IPS-NIHi11 (cell line): ENCODE measurements at places on chromosomes 7 and 10.

DNA sequence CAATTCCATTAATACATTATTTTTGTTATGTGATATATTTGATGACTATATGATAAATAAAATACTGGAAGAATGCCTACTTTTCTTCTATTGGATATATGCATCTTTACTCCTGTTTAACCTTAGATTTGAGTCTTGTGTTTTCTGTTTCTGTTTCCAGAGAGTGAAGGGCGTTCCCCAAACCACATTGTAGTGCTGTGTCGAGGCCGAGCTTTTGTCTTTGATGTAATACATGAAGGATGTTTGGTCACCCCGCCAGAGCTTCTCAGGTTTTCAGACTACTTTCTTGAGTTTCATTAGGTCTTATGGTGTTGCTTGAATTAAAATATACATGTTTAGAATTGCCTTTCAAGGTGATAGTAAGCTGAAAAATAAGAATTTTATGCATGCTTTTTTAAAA lies 23.8 kb downstream of the CROT start:
- DNase-seq: no peak

DNA sequence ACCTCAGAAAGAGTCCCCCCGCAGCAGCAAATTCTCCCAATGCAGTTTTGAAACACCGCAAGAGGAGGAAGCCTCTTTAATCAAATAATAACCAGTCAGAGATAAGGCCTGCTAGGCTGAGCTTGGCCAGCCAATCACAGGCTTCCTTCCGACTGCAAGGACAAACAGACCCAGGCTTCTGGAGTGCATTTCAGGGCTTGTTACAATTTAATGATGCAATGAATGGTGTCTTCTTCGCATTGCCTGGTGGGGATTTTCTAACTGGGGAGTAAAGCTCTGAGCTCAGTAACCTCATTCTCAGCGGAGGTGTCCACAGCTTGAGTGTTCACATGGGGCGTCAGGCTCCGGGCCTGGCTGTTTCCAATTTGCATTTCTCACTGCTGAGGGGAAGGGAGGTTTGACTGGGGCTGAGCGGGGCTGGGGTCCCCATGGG lies 31.8 kb upstream of the GPAM start:
- no peak for DNase-seq

- DNase-seq: no peak
Measured at GRCh38 chr7:16210171-16210570, 211.2 kb downstream of the CRPPA start.

DNA sequence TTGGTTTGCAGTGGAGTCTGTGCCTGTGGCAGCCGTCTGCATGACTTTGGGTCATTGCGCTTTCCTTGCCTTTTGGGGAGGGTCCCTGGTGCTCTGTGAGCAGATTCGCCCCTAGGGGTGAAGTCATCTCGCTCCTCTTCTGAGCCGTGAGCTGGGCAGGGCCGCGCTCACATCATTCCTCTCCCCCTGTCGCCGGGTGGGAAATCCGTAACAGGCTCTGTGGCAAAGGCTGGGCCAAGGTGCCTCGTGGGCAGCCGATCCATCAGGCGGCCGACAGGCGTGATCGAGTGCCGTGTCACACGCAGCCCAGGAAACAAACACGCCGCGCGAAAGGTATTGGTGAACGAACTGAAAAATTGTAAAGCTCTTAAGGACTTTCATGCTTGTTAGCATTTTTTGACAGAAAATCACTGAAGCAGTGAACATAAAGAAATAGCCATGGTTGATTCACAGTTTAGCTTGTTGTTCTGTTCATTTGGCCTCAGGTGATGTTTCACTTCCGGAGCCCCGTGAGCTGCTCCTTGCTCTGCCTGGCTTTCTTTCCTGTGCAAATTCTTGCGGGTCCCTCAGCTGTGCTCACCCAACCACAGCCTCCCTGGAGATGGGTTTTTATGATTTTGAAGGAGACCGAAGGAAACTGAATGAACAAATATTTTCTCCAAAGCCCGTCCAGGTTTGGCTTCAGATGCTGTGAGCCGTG lies 122.1 kb downstream of the NKX6-2 start:
- no peak for DNase-seq

GRCh38 chr7:41205600-41205999 lies 497.3 kb downstream of the INHBA start:
- DNase-seq: no peak

DNA sequence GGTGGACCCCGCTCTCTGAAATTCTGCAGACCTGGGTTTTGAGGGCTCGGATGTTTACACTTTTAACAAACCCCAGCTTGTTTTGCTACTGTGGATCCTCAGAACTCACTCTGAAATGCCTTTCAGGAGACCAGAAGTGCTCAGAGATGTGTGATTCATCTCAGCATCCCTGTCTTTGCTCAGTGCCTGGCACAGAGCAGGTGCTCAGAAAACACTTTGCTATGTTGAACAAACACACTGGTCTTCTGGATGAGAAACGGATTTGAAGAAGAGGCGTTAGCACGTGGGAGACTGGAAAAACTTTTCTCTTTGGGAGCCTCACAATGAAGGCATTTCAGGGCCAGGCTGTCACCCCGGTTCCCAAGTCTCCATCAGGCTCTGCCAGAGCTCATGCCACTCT lies 53.3 kb downstream of the SH3PXD2A start:
- DNase-seq: no peak

GRCh38 chr7:127858091-127858914 lies 172.9 kb downstream of the LRRC4 start:
- no peak for DNase-seq

- no peak for DNase-seq
Measured at GRCh38 chr7:104972500-104972899, 41.5 kb upstream of the KMT2E start.

GRCh38 chr7:103912891-103913605 lies 76.4 kb downstream of the RELN start:
- no peak for DNase-seq

DNA sequence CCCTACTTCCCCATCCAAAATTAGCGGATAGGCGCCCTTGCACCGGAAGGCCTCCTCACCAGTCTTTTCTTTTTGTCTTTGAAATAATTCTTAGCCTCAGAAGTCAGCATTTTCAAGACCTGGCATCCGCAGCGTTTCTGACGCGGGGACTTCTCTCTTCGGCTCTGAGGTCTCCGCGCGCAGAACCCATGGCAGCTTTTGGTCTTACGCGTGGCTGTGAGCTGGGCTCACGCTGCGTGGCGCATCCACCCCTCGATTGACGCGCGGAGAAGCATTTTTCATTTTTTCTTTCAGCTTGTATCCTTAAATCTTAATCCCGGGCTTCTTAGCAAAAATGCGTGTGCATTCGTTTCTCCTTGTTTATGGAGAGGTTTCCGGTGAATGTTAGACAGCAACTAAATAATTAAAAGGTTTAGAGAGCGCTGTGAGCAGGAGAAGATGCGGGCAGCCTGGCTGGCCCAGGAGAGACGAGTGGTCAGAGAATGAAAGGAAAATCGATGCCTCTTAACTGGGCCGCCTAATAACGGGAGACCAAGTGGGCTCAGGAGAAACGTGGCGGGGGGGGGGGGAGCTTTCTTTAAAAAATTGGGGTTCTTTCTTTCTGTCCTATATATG lies 2.0 kb upstream of the GATA3 start:
- DNase-seq: no peak

- DNase-seq: no peak
Measured at GRCh38 chr10:109587366-109587765, 335.9 kb downstream of the XPNPEP1 start.

GRCh38 chr7:108246227-108246837 lies 116.2 kb upstream of the LAMB4 start:
- peak; percentile 51 for DNase-seq

GRCh38 chr7:91043186-91043585 lies 221.0 kb upstream of the FZD1 start:
- DNase-seq: no peak

DNA sequence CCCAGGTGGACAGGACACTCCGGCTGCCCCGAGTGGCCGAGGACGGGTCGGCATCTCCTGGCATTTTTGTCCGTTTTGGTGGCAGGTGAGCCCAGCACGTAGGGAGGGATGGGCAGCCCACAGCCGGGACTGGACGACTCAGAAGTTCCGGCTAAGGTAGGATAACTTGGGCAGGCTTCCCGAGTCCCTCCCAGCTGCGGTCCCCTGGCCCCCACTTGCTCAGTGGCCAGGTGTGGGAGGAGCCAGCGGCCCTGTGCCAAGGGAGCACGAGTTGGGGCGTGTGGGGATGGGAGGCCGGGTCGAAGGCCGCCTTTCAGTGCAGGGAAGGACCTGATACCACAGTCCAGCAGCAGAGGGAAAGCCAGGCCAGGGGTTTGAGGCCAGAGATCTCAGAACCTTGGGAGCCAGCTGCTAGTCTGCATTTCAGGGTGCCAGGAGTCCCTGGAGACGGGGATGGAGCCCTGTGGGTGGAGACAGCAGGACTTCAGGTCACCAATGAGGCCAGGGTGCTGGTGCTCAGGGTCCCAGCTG lies 58.5 kb downstream of the PWWP2B start:
- no peak for DNase-seq

GRCh38 chr7:40870108-40870507 lies 735.3 kb downstream of the SUGCT start:
- DNase-seq: no peak

- DNase-seq: no peak
Measured at GRCh38 chr10:101076630-101077029, 14.8 kb downstream of the KAZALD1 start.

DNA sequence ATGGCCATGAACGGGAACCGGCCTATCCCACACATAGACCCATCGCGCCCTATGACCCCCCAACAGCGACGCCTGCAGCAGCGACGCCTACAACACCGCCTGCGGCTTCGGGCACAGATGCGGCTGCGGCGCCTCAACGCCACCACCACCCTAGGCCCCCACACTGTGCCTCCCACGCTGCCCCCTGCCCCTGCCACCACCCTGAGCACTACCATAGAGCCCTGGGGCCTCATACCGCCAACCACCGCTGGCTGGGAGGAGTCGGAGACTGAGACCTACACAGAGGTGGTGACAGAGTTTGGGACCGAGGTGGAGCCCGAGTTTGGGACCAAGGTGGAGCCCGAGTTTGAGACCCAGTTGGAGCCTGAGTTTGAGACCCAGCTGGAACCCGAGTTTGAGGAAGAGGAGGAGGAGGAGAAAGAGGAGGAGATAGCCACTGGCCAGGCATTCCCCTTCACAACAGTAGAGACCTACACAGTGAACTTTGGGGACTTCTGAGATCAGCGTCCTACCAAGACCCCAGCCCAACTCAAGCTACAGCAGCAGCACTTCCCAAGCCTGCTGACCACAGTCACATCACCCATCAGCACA lies 9.5 kb downstream of the POLD2 start:
- no peak for DNase-seq

GRCh38 chr7:8425223-8425622 lies 8.2 kb upstream of the NXPH1 start:
- DNase-seq: no peak

- no peak for DNase-seq
Measured at GRCh38 chr7:93559639-93560491, 14.7 kb downstream of the CALCR start.

DNA sequence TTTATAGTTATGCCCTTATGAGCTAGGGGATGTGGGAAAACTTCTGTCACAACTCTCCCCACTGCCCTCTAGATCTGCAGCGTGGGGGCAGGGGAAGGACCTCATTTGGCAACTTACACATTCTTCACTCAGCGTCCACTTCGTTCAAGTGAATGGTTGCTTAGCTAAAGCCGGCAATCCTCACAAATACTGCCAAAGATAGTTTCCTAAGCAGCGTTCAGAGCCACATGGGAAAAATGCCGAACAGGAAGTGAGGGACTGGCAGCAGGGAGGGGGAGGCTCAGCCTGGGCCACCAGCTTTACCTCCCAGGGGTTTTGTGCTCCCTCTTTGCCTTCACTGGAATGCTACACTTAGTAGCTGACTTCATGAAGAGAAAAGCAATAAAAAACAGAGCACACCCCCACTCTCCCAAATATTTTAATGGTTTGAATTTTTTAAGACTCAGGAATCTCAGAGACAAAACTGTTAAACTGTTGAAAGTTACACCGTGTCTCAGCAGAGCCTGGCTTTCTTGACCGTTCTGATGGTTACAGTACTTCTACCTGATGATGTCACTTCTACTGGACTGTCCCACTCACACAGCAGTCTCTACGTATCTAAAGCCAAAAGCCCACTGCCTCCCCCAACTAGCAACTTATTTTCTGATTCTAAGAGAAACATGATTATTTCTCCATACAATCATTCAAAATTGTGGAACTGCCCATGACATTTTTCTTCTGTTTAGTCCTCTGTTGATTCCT lies 10.4 kb downstream of the GRM3 start:
- peak; percentile 14 for DNase-seq

DNA sequence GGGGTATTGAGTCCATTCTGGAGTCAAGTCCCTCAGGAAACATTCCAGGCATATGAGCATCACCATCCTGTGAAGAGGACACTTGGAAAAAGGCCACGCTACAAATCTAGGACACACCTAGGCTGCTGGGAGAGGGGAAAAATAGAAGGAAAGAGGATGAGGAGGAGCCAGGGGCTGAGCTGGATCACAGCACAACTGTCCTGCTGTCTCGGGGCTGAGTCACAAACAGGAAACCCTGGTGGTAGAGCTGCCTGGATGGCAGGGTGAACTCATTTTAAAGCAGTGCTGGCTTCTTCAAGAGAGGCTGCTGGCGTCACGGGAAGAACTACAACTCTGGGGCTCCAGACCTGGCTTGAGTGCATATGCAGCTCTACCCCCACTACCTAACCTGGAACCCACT lies 151.5 kb downstream of the RNF216 start:
- no peak for DNase-seq

DNA sequence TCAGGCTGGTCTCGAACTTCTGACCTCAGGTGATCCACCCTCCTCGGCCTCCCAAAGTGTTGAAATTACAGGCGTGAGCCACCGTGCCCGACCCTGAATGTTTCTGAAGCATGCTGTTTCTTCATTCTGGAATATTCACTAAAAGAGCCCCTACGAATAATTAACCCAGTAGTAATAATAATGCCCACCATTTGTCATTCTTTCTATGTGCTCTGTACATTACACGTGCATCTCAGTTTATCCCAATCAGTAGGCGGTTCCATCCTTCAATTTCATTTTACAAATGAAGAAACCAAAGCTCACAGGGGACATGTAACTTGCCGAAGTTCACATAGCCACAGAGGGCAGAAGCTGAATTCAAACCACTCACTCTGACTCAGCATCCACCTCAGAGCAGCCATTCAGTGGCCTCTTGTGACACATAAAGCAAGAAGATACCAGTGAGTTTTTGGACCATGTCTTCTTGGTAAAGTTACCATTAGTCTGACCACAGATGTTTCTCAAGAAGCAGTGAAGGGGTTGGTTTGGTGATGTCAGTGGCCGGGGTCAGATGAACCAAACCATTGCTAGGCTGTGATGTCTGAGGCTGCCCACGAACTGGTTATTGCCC lies 71.9 kb upstream of the DUSP5 start:
- no peak for DNase-seq

- DNase-seq: no peak
Measured at GRCh38 chr10:119531067-119531466, 11.5 kb downstream of the RGS10 start.
